ENCODE measurements at places on chromosomes 6 and 20.

- no peak for DNase-seq
These were observed 43.6 kb downstream of the ZDHHC14 start for GRCh38 chr6:157424491-157425020.

DNA sequence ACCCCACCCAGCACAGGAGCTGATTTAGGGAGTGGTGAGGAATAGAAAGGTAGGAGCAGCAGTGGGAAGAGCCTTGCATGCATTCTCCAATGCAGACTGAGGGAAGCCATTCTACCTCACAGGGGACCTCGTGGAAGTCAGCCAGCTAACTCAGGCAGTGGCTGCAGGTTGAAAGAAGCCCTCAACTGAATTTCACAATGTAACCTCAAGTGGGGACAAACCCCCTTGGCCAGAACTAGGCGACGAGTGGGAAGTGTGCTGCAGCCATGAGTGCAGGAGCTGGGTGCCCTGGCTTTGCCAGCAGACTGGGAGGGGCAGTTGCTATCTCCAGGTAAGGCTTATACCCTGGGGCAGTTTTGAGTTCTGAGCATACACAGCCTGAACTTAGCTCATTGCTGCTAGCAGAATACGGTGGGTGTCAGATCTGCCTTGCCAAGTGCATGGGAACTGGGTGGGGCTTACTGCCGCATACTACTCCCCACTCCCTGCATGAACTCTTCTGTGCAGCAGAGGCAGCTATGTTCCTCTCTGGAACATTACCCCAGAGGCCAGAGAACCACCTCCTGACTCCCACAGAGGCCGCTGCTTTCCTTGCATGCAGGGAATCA, 126.5 kb downstream of the CDK19 start:
- DNase-seq, result no peak

- no peak for DNase-seq
These were observed 244.8 kb upstream of the TENT5A start for GRCh38 chr6:81997090-81997926.

GRCh38 chr6:159931846-159932245, 37.0 kb upstream of the IGF2R start:
- no peak for DNase-seq

DNA sequence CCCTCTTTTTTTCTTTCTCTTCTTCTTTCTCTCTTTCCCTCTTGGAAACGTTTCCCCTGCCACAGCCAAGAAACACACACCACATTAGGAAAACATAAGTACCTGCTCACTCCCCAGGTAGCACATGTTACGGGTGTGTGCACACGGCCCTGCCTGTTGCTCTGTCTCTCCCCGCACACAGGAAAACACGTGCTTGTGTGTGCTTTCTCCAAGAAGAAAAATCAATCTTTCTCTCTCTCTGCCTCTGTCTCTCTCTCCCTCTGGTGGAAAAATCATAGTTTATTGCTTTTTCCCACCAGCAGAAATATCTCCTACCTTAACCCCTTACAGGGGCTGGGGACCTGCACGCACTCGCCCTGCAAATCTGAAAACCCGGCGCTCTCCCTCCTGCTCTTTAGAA, 102.3 kb downstream of the EDN3 start:
- DNase-seq, result no peak

DNA sequence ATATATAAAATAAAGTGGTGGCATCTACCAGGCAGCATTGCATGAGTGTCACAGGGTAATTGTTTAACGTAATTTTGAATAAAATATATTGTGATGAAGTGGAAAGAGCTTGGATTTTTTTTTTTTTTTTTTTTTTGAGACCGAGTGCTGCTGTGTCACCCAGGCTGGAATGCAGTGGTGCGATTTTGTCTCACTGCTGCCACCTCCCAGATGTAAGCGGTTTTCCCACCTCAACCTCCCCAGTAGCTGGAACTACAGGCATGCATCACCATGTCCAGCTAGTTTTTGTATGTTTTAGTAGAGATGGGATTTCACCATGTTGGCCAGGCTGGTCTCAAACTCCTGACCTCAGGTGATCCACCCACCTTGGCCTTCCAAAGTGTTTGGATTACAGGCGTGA, 81.1 kb upstream of the SMIM8 start:
- DNase-seq, result no peak

DNA sequence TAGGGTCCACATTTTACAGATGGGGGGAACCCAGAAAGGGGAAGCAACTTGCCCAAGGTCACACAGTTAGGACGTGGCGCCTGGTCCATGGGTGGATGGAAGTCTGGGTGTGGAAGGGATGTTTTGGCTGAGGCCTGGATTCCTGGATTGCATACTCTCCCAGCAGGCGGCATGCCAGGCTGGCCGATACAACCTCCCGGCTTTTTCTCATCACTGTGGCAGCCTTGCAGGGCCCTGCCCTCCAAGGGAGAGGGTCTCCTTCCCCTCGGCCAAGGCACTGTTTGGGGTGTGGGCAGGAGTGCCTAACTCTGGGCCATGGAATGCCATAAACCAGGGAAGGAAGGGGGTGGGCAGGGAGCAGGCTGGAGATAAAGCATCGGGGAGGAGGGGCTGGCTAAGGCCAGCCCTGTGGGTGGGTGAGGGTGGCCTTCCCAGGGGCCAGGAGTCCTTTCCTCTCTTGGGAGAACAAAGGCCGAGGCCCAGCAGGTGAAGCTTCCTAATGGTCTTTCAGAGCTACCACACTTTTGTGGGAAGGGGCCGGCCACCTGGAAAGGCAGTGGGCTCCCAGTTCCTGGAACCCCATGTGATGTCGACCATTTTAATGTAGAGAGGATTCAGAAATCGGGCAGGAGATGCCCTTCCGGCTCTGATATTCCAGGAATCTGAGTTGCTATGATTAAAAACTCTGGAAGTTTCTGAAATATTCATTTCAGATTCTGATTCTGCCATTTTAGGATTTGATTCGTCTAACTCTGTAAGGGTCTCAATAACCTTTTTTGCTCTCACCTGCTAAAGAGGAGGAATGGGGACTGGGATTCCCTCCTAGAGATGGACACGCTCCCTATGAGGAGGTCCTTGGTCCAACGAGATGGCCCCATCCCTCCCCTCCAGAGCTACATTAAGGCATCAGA, 4.2 kb downstream of the FOXS1 start:
- DNase-seq, result no peak

GRCh38 chr6:154319231-154319858, 37.3 kb downstream of the IPCEF1 start:
- DNase-seq, result no peak

GRCh38 chr6:38348371-38348770, 291.4 kb downstream of the BTBD9 start:
- DNase-seq, result no peak

DNA sequence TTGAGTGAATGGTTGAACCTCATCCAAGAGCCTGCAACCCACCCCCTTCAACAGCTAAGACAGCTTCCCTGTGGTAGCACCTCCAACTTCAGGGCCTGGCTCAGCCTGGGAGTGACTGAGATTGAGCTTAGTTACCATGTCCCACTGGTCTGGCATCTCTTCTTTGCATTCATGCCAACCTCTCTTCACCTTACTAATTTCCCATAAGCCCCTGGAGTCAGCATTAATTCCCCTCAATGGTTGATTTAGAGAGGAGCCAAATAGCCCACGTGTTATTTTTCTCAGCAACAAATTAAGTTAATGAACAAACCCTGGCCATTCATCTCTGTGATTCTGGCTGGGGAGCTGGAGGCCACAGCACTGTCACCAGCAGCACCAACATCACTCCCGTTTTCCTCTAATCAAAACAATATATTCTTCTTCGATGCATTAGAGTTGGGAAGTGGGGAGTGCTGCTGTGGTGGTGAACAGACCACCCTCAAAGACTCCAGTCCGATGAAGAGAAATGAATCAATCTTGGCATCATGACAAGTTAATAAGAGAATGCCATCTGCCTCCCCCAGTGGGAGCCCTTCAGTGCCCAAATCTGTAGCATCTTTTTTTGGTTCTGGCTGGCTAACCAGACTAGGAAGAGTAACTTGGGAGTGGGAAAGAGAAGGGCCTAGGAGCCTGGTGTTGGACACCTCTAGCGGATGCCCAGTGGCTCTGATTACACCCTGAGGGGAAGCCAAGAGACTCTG, 316.9 kb upstream of the RNF24 start:
- DNase-seq, result no peak

GRCh38 chr6:165390475-165390874, 81.1 kb upstream of the C6orf118 start:
- no peak for DNase-seq

DNA sequence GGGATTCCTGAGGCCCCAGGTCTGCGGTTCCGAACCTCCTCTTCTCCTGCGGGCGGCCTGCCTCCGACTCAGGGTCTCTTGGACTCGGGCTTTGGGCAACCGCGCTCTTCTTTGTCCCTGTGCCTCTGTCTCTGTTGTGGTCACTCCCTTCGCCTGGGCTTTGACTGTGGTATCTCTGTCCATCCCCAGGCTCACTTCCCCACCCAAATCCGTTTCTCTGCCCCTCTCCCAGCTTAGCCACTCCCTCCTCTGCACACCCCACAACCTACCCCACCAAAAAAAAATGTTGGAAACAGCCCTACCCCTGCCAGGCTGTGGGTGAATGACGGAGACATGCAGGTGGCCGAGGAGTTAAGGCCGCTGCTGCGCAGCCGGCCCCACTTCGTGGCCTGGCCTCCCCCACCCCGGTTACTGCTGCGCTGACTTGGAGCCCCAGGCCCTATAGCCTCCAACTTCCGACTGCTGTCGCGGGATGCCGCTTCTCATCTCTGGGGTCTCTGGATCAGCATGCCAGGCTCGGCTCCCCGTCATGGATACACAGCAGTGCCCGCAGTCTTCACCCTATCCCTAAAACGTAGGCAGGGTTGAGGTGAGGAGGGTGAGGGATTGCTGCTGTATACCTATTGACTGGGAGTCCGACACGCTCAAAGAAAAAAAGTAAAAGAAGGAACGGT, 2.7 kb upstream of the MAFB start:
- no peak for DNase-seq

GRCh38 chr6:28462401-28462800, 19.1 kb upstream of the ZSCAN23 start:
- no peak for DNase-seq

DNA sequence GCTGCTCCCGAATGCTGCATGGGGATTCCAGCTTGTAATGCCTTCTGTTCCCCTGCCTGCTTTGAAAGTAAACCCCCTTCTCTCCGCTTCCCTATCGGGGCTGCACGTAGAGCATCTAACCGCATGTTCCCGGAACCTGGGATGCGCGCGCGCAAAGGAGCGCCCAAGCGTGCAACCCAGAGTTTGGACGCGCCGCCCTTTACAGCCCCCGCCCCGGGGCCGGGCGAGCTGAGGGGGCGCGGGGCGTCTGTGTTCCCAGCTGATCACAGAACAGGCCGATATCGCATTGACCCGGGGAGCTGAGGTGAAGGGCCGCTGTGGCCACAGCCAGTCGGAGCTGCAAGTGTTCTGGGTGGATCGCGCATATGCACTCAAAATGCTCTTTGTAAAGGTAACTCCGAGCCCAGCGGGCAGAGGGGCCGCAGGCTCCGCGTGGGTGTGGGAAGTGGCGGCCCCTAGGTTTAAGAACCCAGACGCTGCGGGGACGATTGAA, 1.4 kb downstream of the LAMP5 start:
- DNase-seq, result no peak

- DNase-seq, result no peak
These were observed 15.3 kb upstream of the C6orf58 start for GRCh38 chr6:127561660-127562059.

GRCh38 chr6:158560836-158561320, 987 bp downstream of the TMEM181 start:
- no peak for DNase-seq

DNA sequence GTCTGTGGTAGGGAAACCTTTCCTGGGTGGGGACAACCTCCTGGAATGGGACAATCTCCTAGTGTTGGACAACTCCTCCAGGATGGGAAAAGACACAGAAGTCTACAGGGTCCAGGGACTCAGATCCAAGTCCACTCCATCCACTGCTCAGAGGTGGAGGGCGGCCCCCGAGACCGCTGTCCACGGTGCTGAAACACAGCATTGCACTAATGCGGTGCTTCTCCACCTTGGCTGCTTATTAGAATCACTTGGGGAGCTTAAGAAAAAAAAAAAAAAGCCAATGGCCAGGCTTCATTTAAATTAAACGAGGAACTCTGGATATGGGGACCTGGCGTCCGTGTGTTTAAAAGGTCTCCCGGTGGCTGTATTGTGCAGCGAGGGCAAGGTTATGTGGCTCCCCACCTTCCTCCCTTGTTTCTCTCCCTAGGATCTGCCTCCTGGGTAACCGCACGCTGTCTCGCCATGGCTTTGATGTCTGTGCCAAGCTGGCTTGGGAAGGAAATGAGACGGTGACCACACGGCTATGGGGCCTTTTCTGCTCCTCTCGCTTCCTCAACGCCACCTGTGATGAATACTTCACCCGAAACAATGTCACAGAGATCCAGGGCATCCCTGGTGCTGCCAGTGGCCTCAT, 12.0 kb downstream of the SLC12A5 start:
- no peak for DNase-seq

DNA sequence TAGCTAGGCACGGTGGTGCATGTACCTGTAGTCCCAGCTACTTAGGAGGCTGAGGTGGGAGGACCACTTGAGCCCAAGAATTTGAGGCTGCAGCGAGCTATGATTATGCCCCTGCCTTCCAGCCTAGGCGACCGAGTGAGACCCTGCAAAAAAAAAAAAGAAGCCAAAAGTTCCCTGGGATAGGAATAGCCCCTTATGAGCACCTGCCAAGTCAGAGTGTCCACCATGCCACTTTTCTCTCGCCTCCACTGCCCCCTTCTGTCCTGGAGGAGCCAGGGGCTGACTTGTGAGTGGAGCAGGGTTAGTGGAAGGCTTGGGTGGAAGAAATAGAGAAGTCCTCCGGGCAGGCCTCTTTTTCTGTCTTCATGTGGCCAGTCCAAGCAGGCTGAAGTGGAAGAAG, 12.1 kb upstream of the DDX27 start:
- no peak for DNase-seq

DNA sequence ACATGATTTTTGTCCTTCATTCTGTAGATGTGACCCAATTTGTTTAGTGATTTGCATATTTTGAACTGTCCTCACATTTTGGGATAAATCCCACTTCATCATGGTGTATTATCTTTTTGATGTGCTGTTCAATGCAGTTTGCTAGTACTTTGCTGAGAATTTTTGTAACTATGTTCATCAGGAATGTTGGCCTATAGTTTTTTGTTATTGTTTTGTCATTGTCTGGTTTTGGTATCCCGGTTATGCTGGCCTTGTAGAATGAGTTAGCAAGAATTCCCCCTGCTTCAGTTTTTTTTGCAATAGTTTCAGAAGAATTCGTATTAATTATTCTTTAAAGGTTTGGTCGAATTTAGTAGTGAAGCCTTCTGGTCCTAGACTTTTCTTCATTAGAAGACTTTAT, 11.9 kb downstream of the KIF25 start:
- DNase-seq, result no peak

GRCh38 chr6:142485256-142485655, 183.4 kb downstream of the ADGRG6 start:
- no peak for DNase-seq

DNA sequence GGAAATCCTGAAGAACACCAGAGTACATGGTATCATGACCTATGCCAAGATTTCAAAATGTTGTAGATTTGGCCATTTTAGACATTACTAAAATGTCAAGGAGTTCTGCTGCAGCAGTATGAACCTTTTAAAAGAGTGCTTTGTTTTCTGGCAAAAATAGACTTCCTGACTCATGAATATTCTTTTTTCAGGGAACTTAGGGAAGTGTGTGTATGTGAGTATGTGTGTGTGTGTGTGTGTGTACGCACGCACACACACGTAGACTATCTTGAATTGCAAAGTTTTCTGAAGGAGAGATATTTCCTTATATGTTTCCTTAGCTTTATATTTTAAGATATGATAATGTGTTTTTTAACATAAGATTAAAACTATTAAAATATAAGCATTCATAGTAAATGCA, 161.2 kb downstream of the HS3ST5 start:
- DNase-seq, result no peak

- no peak for DNase-seq
These were observed 23.3 kb downstream of the MTFR2 start for GRCh38 chr6:136226674-136227377.

Measured in stimulated activated CD4-positive, alpha-beta T cell treated with anti-CD3 and anti-CD28 coated beads, Interleukin-1b, Interleukin-23, amount 100 ng/mL, for 1 hour (primary cell).